ENCODE measurements at places on chromosomes 1 and 21.

GRCh38 chr1:1402072-1402900, 3.2 kb upstream of the CCNL2 start:
- DNase-seq: no peak

- no peak for DNase-seq
Observed at GRCh38 chr1:8330271-8331125, 12.6 kb downstream of the SLC45A1 start.

GRCh38 chr1:3349968-3350299, 104.5 kb upstream of the ARHGEF16 start:
- no peak for DNase-seq

DNA sequence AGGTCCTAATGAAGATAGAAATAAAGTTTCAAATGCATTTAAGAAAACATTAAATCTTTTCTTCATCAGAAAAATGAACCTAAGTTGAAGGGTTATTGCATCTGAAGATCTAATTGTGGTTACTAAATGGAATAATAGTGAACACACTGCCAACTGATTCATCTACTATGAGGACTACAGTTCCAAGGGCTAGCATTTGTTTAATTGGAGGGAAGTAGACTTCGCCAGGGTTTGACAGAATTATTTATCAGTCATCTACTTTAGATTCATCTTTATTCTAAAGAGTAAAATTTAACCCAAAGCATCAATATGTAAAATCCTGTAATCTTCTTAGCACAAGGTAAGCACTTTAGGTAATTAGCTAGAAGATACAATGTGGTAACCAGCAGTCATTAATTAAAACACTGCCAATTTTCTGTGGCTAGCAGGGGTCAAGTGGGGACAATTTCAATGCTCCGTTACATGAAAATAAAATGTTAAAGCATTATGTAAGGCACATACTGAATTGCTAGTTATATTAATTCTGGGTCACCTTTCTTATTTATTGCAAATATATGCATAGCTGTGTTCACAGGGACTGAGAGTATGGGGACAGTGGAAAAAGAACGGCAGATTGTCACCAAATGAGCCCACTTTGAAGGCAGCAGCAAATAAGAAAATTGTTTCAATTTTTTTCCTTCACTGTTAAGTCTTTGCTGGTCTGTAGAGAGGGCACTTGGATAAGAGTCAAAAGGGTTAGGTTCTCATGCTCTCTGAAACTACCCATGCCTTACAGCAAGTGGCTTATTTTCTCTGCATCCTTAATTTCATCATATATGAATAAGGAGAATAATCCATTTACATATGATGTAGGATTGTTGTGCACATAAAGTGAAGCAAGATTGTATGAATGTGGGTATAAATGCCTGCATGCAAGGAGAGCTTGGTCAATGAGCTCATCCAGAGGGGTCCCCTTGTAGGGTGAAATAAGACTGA, 416.0 kb downstream of the PCP4 start:
- no peak for DNase-seq

GRCh38 chr1:7526196-7526866, 244.8 kb upstream of the VAMP3 start:
- DNase-seq: no peak

DNA sequence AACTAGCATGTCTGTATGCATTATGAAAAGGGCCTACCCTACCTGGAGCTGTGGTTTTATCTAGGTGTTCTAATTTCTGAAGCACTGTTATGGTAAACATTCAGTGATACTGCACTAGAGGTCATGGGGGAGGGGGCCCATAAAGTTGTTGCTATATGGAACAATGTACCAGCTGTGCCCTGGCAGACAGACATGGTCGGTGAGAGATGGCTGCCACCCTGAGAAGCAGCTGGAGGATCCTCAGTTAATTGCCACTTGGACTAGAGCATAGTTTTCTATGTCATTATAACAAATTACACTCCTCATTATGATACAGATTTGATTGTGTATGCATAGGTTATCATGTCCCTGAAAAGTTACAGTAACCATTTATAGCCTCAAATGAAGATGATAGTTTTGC, 45.4 kb downstream of the ILDR2 start:
- DNase-seq: no peak

DNA sequence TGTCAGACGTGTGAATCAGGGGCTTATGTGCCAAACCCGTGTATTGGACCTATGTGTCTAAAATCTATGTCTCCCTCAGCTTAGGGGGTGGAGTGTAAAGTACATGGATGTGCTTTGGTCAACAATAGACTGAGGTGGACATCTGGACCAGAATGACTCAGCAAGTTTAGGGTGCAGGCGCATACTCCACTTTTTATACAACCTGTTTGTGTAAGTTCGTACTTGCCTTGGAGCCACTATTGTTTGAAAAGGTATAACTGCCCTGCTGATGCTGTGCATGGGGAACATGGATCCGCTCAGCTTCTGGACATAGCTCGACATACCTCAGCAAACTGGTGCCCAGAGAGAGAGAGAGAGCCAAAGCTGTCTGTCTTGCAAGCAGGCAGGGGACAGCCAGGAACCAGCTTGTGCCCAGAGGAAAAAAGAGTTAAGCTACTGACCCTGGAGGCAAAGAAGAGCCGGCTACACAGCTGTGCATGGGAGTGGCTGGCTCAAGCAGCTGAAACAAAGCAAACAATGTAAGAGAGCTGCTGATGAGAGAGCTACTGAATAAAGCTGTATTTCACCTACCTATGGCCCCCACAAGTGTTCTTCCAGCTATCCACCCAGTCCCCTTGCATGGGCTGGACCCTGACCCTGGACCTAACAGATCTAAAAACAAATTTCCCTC, 41.2 kb downstream of the GJA5 start:
- DNase-seq: no peak

GRCh38 chr1:74853756-74854155, 120.8 kb downstream of the TYW3 start:
- no peak for DNase-seq

DNA sequence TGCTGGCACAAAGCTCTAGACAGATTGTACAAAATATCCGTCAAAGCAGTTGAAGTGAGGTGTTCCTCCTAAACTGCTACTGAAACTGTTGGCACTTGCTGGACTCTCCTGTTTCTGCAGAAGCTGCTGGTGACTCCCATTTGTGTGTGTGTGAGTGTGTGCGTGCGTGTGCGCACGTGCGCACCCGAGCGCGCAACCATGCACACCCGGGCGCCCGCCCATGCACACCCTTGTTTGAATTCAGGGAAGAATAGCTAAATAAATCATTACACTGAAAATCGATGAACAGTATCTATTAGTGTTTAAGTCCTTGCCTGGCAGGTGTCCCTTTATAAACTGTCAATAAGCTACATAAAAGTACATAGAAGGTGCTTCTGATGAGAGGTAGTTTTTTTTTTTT, 156.4 kb upstream of the B3GALT2 start:
- DNase-seq: no peak

- no peak for DNase-seq
Observed at GRCh38 chr1:32413507-32414185, 19.4 kb upstream of the BSDC1 start.

GRCh38 chr1:19166066-19166465, 44.0 kb downstream of the UBR4 start:
- no peak for DNase-seq

DNA sequence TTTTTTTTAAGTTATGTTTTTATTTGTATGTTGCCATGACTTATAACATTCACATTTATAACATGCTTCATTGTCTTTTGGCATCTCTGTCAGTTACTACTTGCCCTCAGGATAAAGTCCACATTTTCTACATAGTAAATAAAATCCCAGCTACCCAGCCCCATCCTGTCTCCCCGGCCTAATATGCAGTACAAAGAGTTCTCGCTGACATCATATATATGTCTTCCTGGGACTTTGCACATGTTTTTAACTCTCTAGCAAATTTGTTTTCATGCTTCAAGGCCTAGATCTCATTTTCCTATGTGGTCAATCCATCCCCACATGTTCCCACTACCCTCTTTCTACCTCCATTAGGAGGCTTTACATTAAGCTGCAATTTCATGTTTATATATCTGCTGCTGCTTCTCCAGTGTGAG, 33.0 kb upstream of the IVNS1ABP start:
- no peak for DNase-seq

GRCh38 chr1:114745291-114745690, 12.5 kb downstream of the CSDE1 start:
- DNase-seq: no peak
